ENCODE measurements at places on chromosomes 1 and 21.

- DNase-seq, result no peak
Measured at GRCh38 chr1:192005976-192006375, 152.3 kb upstream of the RGS18 start.

DNA sequence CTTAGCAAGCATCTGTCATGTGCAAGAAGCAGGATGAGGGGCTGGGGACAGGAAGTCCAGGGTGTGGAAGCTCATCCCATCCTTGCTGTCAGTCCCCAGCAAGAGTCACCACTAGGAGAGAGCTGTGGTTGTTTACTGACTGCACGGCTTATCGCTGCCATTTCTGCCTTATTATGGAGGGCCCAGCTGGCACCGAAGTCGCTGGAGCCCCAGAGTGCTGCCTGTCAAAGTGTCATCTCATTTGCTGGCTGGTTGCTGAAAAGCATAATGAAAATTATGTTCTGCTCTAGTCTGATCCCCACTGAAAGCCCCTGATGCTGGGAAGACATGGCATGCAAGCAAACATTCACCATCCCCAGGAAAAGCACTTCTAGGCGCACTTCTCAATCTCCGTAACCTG lies 642.7 kb downstream of the NPHP4 start:
- DNase-seq, result no peak

- DNase-seq, result no peak
Measured at GRCh38 chr1:107940017-107940577, 24.9 kb downstream of the VAV3 start.

DNA sequence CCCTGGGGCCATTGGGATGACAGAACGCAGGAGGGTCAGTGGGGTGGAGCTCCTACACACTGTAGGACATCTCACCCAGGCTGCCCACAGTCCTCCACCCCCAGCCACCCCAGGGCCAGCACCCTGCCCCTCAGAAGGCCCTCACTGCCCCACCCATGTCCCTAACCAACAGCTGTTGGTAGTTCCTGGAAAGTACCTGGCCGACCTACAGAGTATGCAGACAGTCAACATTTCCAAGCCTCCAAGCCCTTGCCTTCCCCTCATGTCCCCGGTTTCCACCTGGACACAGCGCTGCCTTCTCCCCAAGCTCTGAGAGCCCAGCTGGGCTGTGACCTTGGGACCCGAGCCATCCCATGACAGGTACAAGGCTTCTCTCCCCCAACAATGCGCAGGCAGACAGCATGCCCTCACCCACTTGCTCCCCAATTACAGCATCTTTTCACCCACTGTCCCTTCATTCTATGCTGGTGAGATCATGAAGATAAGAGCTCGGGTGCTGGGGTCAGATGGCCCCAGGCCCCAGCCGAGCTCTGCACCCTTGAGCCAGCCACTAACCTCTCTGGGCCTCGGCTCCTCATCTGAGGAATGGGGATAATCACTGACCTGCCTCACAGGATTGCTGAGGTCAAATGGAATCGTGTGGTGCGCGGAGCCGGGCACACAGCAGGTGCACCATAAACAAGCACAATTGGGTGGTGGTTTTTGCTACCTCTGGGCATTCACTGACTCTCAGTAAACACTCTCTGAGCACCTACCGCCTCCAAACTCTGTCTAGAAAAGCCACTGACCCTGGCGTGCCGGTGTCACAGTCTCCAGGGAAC lies 11.2 kb downstream of the LAPTM5 start:
- DNase-seq, result no peak

GRCh38 chr1:186620566-186621350 lies 59.5 kb downstream of the PTGS2 start:
- DNase-seq, result no peak

- no peak for DNase-seq
Measured at GRCh38 chr1:85806236-85806965, 98.2 kb upstream of the ZNHIT6 start.

GRCh38 chr1:22889213-22889827 lies 83.3 kb downstream of the LACTBL1 start:
- no peak for DNase-seq

DNA sequence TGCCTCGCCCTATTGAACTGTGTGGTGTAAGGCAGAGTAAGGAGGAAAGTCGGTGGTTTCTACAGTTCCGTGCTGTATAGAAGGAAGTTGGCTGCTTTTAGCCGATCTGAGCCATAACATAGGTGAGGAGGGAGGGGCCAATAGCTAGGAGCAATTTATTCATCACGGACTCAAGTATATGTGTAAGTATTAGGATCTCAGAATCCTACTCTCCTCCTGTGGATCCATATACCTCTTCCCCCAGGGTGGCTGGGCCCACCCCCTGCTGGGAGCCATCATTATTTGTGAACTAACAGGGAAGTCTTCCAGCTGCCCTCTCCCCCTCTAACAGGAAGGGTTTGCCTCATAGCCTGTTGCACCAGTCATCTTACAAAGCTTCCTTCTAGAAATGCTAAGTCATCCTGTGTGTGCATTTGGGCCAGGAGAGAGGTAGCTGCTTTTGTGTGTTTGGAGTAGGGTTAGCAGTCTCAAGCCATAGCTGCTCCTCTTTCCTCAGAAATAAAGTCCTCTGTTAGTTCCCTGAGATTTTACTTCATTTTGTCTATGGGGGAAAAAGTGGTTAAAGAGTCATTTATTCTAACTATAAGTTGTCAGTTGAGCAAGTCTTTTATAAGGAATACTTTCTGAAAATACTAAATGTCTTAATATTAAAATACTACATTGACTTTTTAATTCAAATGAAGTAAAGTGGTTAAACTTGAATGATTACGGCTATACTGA lies 14.9 kb upstream of the CENPS start:
- peak; percentile 77 for DNase-seq

DNA sequence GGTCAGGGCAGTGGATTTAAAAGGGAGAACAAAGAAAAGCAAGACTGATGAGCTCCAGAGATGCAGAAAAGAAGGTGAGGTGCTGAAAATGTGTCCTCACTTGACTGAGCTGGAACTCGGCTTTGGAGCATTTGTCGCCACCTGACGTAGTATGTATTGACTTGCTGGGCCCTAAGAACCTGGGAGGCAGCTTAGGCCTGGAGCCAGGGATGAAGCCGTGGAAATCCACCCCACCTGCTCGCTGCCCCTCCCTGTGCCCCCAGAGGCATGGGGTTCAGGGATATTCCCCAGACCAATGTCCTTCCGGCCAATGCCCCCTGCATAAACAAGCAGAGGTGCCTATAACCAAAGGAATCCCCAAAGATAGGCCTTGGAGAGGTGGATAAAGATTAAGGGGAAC lies 14.3 kb downstream of the MRAP start:
- no peak for DNase-seq

DNA sequence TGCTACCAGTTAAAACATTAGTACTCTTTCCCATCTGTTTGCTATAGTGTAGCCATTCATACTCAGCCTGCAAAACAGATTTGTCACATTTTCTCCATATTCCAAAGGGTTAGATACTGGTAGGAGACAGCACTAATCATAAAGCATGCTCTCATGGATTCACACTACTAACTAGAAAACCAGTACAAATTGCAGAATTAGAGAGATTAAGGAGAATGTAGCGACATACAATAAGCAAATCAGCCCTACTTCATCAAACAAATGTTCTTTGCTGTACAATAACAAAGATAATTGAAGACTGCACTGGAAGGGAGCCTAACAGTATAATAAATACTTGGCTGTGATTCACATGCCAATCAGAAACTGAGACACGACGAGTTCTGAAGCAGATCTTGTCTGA lies 368.0 kb upstream of the PRMT6 start:
- DNase-seq, result no peak

DNA sequence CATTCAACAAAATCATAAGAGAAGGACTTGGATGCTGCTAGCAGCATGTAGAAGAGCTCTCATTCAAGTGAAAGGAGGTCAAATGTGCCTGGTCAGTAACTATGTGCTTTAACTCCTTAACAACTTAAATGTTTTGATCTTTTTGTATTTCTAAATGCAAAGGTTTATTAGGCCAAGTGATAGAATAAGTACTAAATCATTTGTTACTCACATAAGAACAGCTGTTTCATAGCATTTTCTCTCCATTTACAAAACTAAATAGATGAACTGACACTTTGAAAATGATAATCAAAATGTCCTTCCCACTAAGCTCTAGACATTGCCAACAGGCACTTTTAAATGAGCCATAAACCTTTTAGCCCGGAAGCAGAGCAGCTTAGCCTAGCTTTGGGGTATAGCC lies 254.3 kb upstream of the PRMT6 start:
- no peak for DNase-seq
